Stimulated activated CD4-positive, alpha-beta T cell treated with anti-CD3 and anti-CD28 coated beads, Interleukin-12 subunit alpha, Interleukin-12 subunit beta, amount 100 ng/mL, for 4 hours (primary cell): ENCODE measurements at places on chromosomes 16 and 17.

- no peak for DNase-seq
These were observed 7.5 kb upstream of the SLC35B1 start for GRCh38 chr17:49715216-49715615.

- DNase-seq: no peak
These were observed 45.0 kb upstream of the SMURF2 start for GRCh38 chr17:64707050-64707591.

GRCh38 chr16:57279780-57280638 is 4.5 kb downstream of the PLLP start:
- no peak for DNase-seq

- DNase-seq: no peak
These were observed 259.8 kb upstream of the MON1B start for GRCh38 chr16:76931186-76931585.

DNA sequence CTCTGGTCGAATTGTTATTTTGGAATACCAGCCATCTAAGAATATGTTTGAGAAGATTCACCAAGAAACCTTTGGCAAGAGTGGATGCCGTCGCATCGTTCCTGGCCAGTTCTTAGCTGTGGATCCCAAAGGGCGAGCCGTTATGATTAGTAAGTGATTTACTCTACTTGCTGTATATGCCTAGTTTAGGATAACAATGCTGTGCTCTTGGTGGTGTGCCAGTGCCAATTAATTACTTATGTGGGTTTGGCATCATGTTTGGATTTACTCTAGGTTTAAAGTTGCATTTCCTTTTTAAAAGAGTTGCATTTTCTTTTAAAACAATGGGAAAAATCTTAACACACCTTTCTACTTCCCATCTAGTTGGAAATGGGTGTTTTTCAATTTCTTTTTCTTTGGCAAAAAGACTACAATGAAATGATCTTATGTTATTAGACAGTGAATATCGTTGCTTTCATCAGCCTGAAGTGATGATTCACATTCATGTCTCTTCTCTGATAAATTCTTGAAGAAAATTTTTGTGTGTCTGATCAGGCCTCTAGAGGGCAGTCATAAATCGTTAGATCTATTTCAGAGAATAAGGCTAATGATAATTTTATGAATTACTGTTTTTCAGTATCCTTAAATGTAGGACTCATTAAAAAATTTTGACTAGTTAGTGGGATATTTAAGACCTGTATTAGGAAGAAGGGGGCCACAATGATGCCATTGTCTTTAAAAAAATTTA is 5.6 kb downstream of the SF3B3 start:
- no peak for DNase-seq

DNA sequence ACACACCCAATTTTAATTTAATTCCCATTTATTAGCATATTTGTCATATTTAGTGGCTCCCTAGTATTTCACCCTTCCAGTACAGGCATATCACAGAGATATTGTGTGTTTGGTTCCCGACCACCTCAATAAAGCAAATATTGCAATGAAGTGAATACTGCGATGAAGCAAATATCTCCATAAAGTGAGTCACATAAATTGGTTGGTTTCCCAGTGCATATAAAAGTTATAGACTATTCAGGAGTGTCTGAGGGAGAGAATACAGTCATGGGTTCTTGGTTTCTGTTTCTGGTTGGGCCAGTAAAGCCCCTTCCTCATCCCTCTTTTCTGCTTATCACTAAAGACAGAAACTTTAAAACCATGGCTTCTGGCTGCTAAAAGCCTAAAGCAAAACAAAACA is 295.4 kb upstream of the AXIN2 start:
- DNase-seq: no peak

- DNase-seq: no peak
These were observed 299 bp downstream of the NUP85 start for GRCh38 chr17:75205793-75206163.

GRCh38 chr17:77316191-77316641 is 175.4 kb downstream of the SEC14L1 start:
- no peak for DNase-seq

DNA sequence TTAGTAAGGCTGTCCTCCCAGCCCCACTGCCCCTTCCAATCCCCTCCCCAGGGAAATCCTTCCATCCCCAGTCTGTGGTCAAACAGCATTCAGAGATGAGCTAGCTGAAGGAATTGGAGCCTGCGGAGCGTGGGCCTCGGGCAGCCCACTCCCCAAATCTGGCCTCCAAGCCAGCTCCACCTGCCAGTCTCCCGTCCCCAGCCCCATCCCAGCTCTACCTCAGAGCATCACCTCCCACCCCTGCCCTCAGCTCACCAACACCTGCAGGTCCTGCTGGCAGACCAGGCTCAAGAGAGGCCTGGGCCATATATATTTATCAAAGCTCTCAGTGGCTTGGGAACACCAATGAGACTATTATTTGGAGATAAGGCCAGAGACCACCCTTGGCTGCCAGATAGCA is 5.2 kb upstream of the SPPL2C start:
- DNase-seq: no peak

DNA sequence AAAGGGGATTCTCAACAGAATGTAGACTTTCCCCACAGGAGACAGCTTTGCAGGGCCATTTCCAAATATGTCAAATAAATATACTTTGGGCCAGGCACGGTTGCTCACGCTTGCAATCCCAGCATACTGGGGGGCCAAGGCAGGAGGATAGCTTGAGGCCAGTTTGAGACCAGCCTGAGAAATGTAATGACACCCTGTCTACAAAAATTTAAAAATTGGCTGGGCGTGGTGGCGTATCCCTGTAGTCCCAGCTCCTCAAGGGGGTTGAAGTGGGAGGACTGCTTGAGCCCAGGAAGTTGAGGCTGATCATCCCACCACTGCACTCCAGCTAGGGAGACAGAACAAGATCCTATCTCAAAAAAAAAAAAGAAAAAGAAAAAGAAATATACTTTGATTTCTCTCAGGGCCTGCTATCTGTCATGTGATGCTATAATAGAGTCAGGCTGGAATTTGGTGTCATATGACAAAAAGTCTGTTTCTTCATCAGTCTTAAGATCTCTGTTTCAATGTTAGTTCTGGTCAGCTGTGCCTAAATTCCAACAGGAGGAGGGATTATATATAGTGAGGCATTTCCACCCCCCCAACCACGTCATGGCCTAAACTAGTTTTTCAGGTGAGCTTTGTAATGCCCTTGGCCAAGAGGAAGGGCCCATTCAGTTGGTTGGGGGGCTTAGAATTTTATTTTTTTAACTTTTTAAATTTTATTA is 4.3 kb upstream of the ZDHHC7 start:
- no peak for DNase-seq

DNA sequence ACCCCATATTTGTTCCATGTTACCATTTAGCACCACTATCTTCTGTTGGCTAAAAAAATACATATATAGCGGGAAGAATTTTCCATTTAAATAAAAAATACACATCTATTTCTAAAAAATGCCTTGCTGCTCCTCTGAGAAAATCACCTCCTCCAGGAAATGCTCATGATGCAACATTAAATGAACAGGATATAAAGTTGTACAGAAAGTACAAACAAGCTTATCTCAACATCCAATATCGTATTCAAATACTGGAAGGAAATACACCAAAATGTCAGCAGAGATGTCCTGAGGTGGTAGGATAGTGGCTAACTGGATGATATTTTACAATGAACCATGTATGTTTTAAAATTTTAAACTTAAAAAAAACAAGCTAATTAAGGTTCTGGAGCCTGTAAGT is 21.3 kb downstream of the GNA13 start:
- no peak for DNase-seq

- DNase-seq: no peak
These were observed 357.6 kb upstream of the C16orf82 start for GRCh38 chr16:26709175-26709574.

DNA sequence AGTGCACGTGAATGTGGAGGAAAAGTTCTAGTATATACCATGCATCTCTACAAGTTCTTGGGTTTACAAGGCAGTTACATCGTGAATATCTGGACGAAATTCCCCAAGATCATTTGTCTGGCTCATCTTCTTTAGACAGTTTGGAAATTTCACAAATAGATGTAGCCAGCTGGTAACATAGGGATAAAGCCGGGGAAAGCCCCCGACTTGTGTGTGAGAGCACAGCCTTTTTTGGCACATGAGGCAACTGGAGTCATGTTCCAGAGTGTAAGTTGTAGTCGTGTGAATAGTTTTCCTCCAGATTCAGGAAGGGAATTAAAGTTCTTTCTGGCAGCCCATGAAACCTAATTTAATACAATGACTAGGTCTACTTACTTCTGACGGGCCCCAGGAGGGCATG is 62.3 kb downstream of the MARCHF10 start:
- DNase-seq: no peak

GRCh38 chr16:81458149-81458669 is 13.6 kb downstream of the CMIP start:
- DNase-seq: no peak

DNA sequence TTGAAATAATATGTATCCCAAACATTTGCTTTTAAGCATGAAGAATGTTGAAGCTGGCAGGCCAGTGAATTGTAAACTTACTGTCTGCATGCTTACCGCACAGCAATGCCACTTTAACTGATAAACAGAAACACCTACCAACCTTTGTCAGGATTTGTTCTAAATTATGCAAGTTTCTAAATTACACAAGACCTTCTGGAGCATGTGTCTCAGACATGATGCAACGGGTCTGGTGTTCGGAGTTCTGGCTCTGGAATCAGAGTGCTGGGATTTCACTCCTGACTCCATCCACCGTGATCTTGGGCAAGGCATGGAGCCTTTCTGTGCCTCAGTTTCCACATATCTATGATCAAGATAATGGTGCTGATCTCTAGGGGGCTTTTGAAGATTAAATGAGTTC is 111.2 kb downstream of the CCT6B start:
- DNase-seq: no peak

DNA sequence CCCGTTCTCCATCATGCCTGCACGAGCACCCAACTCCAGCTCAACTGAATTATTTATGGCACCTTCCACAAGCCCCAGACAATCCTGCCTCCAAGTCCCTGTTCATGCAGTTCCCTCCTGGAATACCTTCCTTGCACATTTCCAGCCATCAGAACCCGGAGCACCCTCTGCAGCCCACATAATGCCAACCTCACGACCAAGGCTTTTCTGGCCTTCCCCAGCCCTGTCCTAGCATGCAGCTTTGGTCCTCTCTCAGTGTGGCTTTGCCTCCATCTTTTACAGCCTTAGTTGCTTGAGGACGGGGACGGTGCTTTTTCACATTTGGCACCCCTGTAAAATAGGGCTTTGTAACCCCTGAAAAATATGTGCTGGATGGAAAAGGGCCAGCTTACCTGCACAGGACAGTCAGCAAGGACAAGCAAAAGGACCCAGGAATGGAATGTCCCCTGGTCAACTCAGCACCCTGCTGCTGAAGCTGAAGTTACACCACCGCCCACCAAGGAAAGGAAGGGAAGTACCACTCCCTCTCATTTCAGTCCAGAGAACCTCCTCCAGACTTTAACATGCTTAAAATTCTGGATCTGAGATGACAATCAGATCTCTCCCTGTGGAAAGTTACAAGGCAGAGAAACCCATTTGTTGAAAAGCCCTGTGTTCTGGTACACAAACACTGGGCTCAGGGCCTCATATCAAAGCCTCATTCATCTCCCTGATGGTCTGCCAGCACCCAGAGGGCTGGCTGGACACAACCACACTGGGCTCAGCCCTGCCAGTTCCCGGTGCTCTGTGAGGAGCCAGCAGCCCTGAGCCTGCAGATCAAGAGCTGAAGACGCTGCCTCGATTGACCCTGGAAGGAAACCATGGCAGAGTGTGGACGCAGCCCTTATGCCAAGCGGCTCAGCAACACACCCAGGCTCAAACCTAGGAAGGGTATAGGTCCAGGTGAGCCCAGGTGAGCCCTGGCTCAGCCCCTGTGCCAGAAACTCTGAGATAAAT is 2.9 kb downstream of the SLC39A11 start:
- no peak for DNase-seq

DNA sequence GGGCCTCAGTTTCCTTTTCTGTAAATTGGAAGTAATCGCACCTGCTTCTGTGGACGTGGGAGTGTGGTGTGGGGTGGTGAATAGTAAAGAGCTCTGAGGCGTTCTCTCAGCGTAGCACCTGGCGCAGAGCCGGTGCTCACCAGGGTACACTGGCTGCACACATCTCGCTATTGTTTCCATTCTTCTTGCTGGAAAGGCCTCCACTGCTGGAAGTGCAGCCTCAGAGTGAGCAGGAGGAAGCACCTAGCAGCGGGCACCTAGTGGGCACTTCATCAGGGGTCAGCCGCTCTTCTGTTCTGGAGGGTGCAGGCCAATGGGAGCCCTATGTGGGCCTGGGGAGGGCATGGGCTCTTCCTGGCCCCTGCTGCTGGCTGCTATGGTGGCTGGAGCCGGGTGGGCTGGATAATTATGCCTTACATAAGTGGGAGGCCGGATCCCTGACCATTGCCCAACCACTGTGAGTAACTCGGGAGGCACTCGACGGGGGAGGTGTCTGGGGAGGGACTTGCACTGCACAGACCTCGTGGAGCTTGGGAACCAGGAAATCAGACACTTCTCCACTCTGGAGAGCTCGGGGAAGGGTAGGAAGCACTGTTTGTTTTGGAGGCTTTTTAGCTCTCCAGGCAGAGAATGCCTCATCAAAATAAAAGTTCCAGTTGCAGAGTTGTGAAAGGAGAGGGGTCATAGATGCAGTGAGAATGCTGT is 1.7 kb downstream of the MAP2K3 start:
- DNase-seq: no peak

- DNase-seq: no peak
These were observed 41.0 kb downstream of the USP22 start for GRCh38 chr17:21001813-21002221.

- no peak for DNase-seq
These were observed 941.5 kb upstream of the EEF2KMT start for GRCh38 chr16:6038941-6039645.

GRCh38 chr17:77025781-77026180 is 115.0 kb upstream of the SEC14L1 start:
- DNase-seq: no peak

- DNase-seq: no peak
These were observed 269.3 kb upstream of the TBX2 start for GRCh38 chr17:61130330-61130729.
